RWPE2 (cell line): ENCODE measurements at places on chromosomes 1 and 21.

- DNase-seq = no peak
Observed at GRCh38 chr21:38950435-38951094, 144.8 kb downstream of the ETS2 start.

DNA sequence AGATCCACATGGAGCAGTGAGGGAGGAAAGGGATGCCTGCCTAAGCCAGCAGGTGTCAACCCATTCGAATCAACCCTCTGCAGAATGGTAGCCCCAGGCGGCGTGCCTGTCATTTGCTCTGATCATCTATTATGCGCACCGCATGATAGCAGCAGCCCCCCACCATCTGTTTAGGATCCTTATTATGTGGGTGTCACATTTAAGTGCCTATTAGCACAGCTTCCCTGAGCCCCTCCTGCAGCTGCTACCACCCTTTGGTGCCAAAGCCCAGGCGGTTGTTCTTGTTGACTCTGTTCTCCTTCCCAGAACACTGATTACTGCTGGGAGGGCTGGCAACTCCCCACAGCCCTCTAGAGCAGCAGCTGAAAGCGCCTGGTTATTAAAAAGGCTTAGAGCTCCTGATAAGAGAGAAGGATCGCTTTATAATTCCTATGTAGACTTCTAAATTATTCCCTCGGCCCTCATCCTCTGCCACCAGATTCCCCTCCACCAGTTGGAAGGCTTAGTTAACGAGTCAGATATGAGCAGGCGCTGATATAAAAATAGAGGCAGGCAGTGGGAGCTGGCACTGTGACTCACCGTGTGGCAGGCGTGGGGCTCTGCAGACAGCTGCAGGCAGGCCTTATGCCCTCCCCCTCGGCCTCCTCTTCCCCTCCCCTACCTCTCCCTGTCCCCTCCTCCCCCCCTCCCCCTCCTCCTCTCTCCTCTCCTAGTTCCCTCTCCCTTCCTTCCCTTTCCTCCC is 23.0 kb downstream of the ACTA1 start:
- no peak for DNase-seq

- no peak for DNase-seq
Observed at GRCh38 chr1:31198150-31198549, 41.5 kb downstream of the NKAIN1 start.

- DNase-seq = no peak
Observed at GRCh38 chr1:197393105-197393504, 125.1 kb downstream of the CRB1 start.

- DNase-seq = no peak
Observed at GRCh38 chr1:20873311-20873710, 86.2 kb upstream of the HP1BP3 start.

GRCh38 chr1:218705391-218705790 is 360.3 kb downstream of the TGFB2 start:
- no peak for DNase-seq

GRCh38 chr21:16376673-16377072 is 646.9 kb downstream of the USP25 start:
- DNase-seq = no peak

GRCh38 chr1:210800756-210801155 is 333.2 kb downstream of the KCNH1 start:
- DNase-seq = no peak

- DNase-seq = no peak
Observed at GRCh38 chr21:45769294-45769693, 125.8 kb downstream of the PCBP3 start.

DNA sequence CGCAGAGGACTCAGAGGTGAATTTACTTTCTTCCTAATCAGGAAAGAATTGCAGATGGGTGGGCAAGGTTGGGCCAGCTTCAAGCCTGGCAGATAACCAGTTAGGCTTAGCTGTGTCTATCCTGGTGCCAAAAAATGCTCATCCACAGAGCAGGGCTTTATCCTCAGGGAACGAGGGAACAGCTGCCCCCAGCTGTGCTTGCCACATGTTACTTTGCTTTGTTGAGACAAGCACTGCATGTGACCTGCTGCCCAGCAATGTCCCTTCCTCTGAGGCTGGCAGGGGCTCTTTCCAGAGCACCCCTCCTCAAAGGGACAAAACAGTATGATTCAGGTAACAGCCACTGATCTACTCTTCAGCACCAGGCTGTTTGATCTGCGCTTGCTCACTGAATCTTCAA is 505.1 kb upstream of the USP24 start:
- no peak for DNase-seq

DNA sequence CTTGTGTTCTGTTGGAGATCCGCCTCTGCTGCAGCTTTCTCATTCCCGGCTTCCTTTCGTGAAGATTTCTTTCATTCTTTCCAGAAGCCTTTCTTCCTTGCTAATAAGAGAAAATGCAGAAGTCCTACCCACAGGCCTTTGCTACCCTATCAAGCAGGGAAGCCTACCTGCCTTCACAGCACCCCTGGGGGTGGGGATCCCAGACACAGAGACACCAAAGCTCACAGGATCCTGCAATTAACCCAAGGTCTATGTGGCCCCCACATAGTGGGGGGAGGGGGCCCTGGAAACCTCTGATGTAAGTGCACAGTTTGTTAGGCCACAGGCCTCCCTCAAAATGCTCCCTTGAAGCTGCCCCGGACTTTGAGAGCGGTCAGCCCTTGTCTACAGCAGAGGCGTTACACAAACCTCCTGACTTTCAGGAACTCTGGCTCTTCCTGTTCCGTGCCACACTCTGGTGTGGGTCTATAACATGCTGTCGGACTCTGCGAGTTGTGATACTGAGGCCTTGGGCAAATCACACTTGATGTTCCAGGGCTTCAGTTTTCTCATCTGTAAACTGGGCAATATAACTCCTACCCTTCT is 31.2 kb downstream of the NKAIN1 start:
- DNase-seq = no peak

DNA sequence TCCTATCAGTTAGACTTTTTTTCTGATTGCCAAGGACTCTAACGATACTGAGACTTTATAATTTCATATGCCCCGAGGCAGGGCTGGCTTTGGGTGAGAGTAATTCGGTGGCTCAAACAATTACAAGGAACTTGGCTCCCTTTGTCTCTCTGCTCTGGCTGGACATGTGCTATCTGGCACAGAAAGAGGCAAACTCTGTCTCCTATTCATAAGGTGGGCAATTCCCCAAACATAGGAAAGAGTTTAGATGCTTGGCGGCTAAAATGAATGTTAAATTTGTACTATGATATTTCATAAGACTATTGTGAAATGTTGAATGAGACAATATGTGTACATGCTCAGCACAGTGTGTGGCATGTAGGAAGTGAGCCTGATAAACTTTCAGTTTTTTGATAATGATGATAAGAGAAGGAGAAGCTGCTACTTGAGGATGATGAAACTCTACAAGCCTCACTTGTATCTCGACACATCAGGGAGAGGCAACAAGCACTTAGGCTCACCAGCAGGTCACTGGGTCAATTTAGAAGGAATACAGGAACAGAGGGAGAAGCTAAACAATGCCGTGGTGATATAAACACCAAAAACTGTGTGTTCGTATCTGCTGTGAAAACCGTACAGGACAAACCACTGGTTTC is 12.6 kb upstream of the NTPCR start:
- DNase-seq = no peak

DNA sequence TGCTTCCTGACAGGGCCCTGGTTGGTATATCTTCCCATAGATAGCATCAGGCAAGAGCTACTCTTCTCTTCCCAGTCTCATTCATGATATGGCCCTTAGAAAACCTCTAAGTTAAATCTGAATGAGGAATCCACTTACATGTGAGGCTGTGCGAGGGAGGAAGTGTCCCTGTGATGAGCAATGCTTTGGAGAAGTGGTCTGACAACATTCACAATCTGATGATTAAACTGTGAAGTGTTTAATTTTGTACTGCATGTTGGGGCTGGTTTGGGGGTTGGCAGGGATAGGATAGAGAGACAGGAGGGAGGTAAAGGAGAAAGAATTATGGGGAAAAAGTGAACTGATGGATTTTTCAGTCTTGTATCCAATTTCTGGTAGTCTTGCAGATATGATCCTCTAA is 421.2 kb upstream of the DAB1 start:
- peak; percentile 80 for DNase-seq

- DNase-seq = no peak
Observed at GRCh38 chr1:42946120-42946898, 12.4 kb downstream of the SLC2A1 start.

GRCh38 chr1:155261493-155261851 is 688 bp downstream of the SCAMP3 start:
- DNase-seq = no peak

GRCh38 chr1:48196237-48196636 is 26.3 kb upstream of the SLC5A9 start:
- no peak for DNase-seq

GRCh38 chr1:111948209-111949171 is 41.0 kb downstream of the KCND3 start:
- no peak for DNase-seq

DNA sequence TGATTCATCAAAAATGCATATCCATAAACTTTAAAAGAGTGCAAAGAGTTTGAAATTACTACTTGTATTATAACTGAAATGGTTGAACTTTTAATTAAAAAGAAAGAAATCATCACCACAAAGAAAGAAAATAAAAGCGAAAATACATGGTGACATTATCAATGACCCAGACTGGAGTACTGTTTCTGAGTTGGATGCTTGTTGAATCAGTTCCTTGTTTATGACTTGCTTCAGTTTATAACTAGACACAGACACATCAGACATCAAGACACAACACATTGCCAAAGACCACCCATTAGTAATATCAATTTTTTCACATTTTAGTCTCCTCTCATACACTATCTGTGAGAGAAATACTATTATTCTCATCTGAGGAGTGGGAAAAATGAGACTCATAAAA is 293.0 kb downstream of the MRPL39 start:
- DNase-seq = no peak

- DNase-seq = no peak
Observed at GRCh38 chr1:27561124-27561899, 42.6 kb downstream of the AHDC1 start.

- no peak for DNase-seq
Observed at GRCh38 chr1:117364240-117364639, 3.0 kb upstream of the MAN1A2 start.

DNA sequence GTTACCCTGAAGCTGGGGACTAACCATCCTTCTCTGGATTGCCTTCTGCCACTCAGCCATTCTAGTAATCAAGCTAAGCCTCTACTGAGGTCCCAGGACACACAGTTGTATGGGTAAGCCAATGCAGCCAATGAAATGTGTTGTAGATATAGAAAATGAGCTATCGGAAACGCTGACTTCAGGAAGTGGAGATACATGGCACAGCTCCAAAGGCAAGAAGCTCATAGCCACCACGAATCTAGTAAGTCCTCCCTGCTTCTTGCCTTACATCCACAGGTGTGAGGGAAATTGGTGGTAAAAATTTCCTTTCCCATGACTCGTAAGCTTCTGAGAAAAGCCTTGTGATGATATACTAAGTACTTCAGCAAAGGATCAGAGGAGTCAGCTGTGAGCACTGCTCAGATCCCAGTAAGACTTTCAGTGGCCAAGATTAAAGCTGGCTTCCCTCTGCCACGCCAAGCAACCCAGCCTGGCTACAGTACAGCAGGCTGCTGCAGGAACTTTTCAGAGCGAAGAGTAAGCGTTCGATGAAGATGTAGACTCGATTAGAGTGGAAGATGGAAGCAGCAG is 117.7 kb downstream of the SIM2 start:
- no peak for DNase-seq

GRCh38 chr21:31342348-31342747 is 1.7 kb downstream of the TIAM1 start:
- DNase-seq = no peak

GRCh38 chr1:8024329-8024728 is 1.8 kb downstream of the ERRFI1 start:
- DNase-seq = no peak

GRCh38 chr1:201737352-201738060 is 91.5 kb upstream of the IPO9 start:
- DNase-seq = no peak

DNA sequence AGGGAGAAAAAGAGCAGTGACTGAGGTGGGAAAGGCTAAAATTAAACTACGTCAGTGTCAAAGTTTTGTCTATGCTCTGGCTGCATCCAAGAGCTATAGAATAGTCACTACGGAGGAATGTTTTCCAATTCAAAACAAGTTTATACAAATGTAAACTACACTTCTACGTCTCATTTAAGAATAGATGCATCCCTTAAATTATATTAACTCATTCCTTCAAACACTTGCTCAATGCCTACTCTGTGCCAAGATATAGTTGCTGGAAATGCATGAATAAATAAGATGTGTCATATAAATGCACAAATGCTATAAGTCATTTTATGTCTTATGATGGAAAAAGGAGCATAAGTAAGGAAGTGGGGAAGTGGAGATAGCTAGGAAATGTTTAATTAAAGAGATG is 4.2 kb upstream of the COLGALT2 start:
- no peak for DNase-seq

DNA sequence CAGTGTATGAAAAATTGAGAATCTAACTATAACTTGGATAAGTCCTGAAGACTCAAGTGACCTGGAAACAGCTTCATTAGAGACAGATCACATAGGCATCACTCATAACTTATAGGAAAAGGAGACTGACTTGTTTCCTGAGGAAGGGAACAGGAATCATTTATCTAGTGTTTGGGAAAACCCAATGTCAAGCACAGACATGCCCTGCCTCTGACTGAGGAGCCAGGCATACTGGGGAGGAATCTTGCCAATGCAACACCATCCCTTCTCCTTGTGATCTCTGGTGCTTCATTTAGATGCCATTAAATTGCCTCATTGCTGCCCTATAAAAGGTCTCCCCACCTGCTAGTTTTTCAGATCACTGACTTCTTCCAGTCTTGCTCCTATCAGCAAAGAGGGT is 10.3 kb downstream of the LCE4A start:
- DNase-seq = peak; percentile 75

DNA sequence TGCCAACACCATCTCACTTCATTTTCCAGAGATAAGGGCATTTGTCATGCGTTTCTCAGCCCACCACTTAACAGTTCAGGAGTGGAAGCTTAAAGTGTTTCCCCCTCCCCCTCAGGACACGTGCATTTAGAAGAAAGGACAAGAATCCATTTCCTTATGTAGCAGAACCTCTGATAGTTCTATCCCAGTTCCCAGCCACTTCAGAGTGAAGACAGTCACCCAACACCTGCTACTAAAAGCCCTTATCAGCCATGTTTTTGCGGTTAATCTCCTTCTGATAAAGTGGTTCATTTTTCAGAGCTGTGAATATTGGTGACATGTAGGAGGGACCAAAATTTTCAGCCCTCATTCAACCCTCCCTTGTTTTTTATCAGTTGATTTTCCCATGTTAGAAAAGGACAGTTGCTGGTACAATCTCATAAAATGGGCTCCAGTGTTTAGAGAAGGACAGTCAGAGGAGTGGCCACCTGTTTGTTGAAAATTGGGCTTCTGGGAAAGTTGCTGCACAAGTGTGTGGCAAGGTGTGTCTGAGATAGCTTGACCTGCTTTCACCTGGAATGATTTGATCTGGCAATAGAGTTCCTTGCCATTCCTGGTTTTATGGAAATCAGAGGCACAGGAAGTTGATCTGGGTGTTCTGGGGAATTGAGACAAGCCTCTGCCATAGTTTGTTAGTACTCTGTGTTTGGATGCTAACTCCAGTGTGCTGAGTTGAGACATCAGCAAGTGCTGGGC is 114.0 kb downstream of the PPP1R12B start:
- DNase-seq = no peak

- DNase-seq = no peak
Observed at GRCh38 chr1:38424677-38425076, 378.1 kb upstream of the POU3F1 start.

- DNase-seq = peak; percentile 53
Observed at GRCh38 chr21:44987301-44987885, 47.6 kb downstream of the SLX9 start.
